ENCODE measurements at places on chromosomes 5 and 9. TPM values are rescaled to one million over a fixed set of nuclear protein-coding genes. Genes with fewer than 3 reads are reported as not detected.
A peak's percentile ranks its signal among the peaks of the same experiment; 100 is the strongest.

The BTNL3 gene
- total RNA-seq: not detected

The CLIC3 gene
- 4.9 TPM for total RNA-seq

The AK8 gene
- total RNA-seq: 1.5 TPM

The LPAR1 gene
- total RNA-seq: 35.4 TPM

The ADRA1B gene
- 1.1 TPM for total RNA-seq

The ZNF354C gene
- 3.8 TPM for total RNA-seq

DNA sequence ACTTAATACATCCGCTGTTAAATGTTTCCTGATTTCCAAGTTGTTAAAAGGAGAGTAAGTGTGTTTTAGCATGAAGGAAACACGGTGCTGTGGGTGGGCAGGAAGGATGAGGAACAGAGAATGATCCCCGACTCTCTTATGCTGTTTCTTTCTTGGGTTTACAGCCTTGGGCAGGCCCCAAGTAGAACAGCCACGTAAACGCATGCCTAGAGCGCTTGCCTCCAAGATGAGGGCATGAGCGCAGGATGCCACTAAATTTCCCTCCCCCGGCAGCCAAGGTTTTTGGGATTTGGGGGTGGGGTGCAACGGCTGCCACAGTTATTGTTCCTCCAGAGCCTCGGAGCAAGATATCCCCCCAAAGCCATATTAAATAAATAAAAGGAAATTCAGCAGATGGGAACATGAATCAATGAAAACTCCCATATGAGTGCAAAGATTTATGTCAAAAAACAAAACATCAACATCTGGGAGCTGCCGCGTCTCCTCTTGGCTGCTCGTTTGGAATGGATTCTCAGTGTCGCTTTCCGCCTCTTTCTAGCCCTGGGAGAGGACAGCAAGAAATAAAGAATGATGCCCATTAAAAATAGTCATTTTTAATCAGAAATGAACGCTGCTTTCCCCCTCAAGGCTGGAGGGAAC, 10.0 kb upstream of the DELE1 start:
- H3K4me1 ChIP-seq: peaks cover 9% of the 10 kb centered on the region
- H3K27me3 ChIP-seq: peaks cover 10% of the 10 kb centered on the region
- H3K4me3 ChIP-seq: peak overlapping the region; percentile 55
- H3K27ac ChIP-seq: no peak overlapping the region
- no peak for DNase-seq

DNA sequence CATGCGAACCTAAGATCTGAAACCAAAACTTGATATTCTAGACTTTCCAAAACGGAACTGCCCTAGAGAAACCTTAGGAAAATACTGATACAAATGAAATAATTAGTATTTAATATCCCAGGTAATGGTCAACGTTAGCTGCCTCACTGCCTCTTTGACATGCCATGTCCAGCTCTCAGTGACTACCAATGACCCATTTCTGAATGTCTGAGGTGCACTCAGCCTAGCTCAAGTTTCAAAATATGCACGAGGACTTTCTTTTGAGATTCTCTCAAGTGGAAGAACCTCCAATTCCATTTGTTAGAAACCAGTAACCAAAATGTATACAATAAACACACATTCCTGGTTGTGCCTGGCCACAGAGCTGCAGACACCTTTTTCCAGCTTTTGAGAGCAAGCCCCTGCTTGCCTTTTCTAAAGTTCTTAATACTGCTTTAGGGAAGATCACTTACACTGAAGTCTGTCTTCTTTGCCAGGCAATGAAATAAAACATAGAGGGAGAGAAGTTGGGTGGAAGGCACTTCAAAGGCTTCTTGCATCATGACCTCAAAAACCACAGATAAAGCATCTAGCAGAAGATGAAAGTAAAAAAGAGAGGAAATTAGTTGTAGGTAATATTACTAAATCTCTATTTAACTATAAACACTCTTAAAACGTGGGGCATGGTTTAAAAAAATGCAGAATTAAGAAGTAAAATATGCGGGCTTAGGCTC, 87.9 kb downstream of the MRPS27 start:
- no peaks in the 10 kb centered on the region for H3K27me3 ChIP-seq
- peaks cover 7% of the 10 kb centered on the region for H3K36me3 ChIP-seq
- H3K4me1 ChIP-seq: peaks cover 42% of the 10 kb centered on the region
- H3K27ac ChIP-seq: no peak overlapping the region
- DNase-seq: no peak
- H3K4me3 ChIP-seq: no peak overlapping the region

DNA sequence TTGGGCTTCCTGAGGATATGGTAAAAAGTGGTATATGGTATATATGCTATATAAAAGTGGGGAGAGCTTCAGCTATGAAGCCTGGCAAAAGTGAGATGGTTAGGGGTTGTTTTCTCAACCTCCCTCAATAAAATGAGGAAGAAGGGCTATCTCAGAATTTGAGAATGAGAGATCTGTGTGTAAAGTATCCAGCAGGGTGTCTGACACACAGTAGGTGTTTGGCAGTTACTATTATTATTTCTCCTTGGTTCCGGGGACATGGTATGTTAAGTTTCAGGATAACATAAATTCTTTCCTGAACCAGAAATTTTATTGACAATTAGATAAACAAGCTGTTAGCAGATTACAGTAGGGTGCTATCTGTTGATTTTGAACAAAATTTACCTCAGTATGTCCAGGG, 94.1 kb downstream of the DENND1A start:
- no peaks in the 10 kb centered on the region for H3K36me3 ChIP-seq
- DNase-seq: no peak
- H3K4me3 ChIP-seq: no peak overlapping the region

DNA sequence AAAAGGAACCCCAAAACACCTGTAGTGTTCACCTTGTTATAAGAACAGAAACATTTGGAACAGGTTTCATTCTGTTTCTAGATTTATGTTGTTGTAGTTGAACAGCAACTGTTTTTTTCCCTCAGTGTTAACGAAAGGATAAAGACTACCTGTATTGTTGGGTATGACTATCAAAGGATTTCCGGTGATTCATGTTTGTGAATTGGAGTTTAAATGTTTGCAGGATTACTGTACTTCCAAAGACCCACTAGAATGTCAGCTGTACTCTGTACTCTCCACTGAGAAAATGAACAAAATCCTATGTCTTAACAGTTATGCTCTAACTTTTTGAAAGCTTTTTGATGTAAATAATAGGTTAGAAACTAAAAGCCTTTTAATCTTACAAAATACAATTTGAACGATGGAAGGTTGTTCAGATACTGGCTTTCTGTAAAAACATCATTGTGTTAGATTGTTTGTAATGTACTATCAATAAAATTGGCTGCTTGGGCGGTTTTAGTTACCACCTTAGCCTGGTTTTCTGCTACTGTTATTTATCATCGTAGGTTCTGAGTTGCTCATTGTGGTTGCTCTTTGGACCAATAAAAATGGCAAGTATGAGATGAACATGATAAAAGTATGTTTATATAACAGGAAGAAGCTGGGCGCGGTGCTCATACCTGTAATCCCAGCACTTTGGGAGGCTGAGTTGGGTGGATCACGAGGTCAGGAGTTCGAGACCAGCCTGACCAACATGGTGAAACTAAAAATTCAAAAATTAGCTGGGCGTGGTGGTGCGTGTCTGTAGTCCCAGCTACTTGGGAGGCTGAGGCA, 44.1 kb downstream of the DCP2 start:
- no peak for DNase-seq
- no peak overlapping the region for H3K27ac ChIP-seq
- H3K36me3 ChIP-seq: peaks cover 10% of the 10 kb centered on the region
- peaks cover 3% of the 10 kb centered on the region for H3K4me1 ChIP-seq
- H3K4me3 ChIP-seq: no peak overlapping the region

DNA sequence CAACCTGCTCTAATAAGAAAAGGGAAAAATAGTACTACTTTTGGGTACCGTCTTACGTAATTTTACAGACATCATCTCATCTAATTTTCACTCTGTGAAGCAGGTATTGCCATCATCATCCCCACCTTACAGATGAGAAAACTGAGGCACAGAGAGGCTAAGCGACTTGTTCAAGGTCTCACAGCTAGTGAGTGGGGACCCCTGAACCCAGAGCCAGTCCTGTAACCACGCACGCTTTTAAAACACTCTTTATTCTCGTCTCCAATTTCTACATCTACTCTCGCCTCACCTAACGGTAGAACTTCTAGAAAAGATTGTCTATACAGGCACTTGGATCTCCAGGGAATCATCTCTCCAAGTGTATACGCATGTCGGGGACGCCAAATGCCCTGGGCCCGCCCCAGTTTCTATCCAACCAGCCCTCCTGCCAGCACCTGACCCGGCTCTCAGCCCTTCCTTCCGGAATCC, 1.5 kb upstream of the TRAF1 start:
- no peak overlapping the region for H3K4me3 ChIP-seq
- no peaks in the 10 kb centered on the region for H3K27me3 ChIP-seq
- H3K27ac ChIP-seq: peak overlapping the region; percentile 86
- peaks cover 88% of the 10 kb centered on the region for H3K4me1 ChIP-seq
- no peak for DNase-seq
- H3K36me3 ChIP-seq: no peaks in the 10 kb centered on the region

GRCh38 chr9:93295031-93295430, 111.1 kb downstream of the WNK2 start:
- no peak overlapping the region for H3K4me3 ChIP-seq
- no peaks in the 10 kb centered on the region for H3K36me3 ChIP-seq
- no peaks in the 10 kb centered on the region for H3K4me1 ChIP-seq
- H3K27ac ChIP-seq: no peak overlapping the region
- no peak for DNase-seq

DNA sequence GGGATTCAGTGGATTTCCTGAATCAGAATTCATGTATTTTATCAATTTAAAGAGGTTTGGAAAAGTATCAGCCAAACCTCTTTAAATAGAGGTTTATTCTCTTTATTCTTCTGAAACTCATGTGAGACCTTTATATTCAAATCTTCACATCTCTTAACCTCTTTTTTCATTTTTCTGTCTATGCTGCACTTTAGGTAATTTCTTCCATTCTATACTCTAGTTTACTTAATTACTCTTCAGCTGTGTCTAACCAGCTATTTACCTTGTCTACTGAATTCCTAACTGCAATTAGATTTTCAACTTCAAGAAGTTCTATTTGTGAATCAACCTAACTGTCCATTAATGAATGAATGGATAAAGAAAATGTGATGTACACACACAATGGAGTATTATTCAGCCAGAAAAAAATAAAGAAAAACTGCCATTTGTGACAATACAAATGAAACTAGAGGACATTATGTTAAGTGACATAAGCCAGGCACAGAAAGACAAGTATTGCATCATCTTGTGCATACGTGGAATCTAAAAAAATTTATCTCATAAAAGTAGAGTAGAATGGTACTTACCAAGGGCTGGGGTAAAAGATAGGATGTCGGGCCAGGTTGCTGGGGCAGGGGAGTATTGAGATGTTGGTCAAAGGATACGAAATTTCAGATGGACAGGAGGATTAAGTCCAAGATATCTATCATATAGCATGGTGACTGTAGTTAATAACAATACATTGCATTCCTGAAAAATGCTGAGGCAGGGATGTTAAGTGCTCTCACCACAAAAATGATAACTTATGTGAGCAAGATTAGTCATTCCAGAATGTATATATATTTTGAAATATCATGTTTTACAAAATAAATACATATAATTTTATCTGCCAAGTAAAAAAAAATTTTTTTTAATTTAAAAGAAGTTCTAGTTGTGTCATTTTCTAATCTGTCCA, 129.5 kb upstream of the LRRTM2 start:
- H3K4me3 ChIP-seq: no peak overlapping the region
- peaks cover 9% of the 10 kb centered on the region for H3K36me3 ChIP-seq
- H3K27ac ChIP-seq: no peak overlapping the region
- no peaks in the 10 kb centered on the region for H3K4me1 ChIP-seq
- H3K27me3 ChIP-seq: no peaks in the 10 kb centered on the region
- no peak for DNase-seq

DNA sequence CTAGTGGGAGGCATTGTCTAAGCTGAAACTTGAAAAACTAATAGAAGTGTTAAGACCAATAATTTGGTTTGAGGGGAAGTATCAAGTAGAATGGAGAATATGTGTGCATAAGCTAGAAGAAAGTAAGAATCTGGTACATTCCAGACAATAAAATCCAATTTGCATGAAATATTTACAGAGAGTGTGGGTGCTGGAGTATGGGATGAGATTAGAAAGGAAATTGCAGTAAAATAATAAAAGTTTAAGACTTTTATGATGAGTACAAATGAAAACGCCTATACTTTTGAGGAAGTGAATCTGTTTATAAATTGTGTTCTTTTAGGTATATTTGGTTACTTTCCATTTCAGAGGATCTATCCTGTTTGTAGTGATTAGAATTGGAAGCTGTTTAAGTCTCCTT, 165.4 kb upstream of the TNC start:
- no peaks in the 10 kb centered on the region for H3K27me3 ChIP-seq
- no peak for DNase-seq
- no peaks in the 10 kb centered on the region for H3K36me3 ChIP-seq
- no peak overlapping the region for H3K4me3 ChIP-seq

DNA sequence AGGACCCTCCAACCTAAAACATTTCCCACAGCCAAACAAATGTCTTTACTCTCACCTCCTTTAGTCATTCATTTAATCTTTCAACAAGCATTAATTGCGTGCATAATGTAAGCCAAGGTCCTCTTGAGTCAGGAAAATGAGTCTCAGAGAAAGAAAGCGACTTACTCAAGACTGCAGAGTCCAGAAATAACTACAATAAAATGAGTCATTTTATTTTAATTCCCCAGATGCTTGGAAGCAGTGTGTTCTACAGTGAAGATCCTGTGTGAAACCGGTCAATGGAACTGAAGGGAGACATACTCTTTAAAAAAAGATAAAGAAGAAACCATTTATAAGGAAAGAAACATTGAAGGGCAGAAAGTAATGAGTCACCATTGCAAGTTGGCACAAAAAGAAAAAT, 513.7 kb downstream of the CDK5RAP2 start:
- no peak overlapping the region for H3K4me3 ChIP-seq
- H3K36me3 ChIP-seq: no peaks in the 10 kb centered on the region
- DNase-seq: no peak

DNA sequence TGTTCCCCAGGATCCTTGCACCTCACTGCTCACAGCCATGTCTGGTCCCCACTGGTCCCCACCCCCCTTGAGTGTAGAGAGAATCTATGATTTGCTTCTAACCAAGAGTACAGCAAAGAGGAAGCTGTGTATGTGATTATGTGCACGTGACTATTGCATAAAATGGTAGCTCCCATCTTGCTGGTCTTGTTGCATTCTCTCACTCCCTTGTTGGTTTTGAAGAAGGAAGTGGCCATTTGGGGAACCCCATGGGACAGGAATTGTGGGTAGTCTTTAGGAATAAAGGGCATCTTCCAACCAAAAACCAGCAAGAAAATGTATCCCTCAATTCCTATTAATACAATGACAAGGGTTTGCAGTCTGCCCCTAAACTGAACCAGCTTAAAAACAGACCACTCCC, 5.2 kb upstream of the FCN2 start:
- no peak overlapping the region for H3K27ac ChIP-seq
- no peak overlapping the region for H3K4me3 ChIP-seq
- no peak for DNase-seq
- H3K27me3 ChIP-seq: peaks cover 18% of the 10 kb centered on the region

All from chondrocyte (in vitro differentiated cells).